ENCODE measurements at places on chromosomes 4 and X.

DNA sequence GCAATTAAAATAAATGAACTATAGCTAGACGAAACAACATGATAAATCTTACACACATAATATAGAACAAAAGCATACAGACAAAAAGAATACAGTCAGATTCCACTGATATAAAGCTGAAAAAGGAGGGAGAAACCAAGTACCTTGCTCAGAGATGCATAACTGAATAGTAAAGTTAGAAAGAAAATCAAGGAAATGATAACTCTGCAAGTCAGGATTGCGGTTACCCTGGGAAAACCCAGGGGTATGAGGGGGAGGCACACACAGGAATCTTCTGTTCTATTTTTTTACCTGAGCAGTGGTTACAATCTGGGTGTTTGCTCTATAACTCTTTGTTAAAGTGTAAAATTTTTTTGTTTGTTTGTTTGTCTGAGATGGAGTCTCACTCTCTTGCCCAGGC, 209.1 kb downstream of the CBR4 start:
- DNase-seq = no peak

DNA sequence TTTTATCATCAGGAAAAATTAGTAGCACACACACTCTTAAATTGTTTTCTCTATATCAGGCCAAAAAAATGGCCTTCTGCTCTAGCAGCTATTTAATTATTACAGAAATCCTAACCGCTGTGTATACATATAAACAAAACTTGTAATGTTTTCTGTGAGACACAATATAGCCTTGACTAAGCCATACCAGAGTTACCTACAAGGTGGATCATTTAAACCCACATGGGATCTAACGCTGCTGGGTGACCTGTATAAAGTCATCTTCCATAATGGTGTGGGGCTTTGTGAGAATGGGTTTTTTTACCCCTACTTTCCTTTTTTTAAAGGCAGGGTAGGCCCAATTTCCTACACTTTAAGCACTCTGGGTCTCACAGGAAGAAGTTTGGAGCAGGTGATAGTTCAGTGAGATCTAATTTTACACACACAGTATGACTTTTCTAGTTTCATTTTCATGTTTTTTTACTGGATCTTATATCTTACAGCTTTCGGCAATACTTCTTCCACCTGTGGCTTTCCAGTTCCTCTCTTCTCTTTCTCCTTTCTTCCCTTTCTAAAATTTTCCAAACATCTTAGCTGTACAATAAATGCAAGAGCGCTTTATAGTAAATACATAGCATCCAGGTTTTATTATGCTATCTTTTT, 66.9 kb upstream of the MMAA start:
- no peak for DNase-seq

- DNase-seq = no peak
These were observed 44.0 kb upstream of the EOLA2 start for GRCh38 chrX:149982310-149982709.

DNA sequence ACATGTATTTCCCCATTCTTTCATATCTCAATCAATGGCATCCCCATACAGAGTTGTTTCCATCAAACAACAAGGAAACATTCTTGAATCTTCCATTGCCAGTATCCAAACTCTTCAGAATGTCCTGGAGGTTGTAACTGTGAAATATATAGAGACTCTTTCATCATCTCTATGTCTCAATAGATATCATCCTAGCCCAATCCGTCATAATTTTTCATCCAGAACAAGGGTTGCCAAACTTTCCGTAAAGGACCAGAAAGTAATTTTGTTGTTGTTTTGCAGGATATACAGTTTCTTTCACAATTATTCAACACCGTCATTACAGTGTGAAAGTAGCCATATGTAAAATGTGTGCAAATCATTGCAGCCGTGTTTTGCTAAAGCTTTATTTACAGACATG, 15.2 kb upstream of the CXCL6 start:
- DNase-seq = no peak

- DNase-seq = no peak
These were observed 139.8 kb downstream of the BCOR start for GRCh38 chrX:39957816-39958566.

GRCh38 chrX:118552121-118552900, 56.7 kb downstream of the DOCK11 start:
- DNase-seq = no peak

DNA sequence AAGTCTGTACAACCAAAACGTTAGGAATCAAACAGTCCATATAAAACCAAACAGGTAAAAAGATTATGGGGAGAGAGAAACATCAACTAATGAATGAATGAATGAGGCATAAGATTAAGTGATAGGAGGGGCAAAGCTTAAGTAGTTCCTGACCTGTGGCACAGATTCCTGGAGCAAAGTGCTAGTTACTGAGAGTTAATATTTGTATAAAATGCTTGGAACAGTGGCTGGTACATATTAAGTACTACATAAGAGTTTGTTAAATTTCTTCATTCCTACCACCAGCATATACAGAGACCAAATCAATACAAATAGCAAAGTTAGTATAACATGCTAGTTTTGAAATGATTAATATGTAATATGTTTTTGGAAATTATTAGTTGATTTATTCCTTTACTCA, 363.7 kb downstream of the ADAM29 start:
- DNase-seq = no peak

GRCh38 chr4:87718217-87718835, 68.2 kb downstream of the DMP1 start:
- DNase-seq = no peak

- DNase-seq = no peak
These were observed 439.2 kb upstream of the FAM47C start for GRCh38 chrX:36568946-36569345.

GRCh38 chr4:111022758-111023157, 399.9 kb upstream of the PITX2 start:
- DNase-seq = no peak

GRCh38 chrX:140132937-140133336, 167.6 kb upstream of the CXorf66 start:
- no peak for DNase-seq

- DNase-seq = no peak
These were observed 251.0 kb downstream of the ANK2 start for GRCh38 chr4:113300471-113300928.

DNA sequence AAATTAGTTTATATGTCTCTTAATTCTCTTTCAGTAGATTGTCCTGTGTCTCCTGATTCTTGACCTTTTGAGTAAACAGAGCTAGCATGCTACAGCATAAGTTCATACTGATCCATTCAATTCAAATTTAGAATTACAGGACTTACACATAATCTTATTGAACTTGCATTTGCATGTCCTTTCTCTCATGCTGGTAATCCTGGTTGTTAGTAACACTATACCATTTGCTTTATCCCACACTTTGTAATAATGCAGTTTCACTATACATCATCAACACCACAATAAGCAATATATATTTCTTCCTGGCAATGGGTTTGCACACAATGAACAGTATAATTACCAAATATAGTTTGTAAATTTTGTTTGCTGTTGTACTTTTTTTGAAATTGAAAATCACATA, 937.2 kb upstream of the GRID2 start:
- no peak for DNase-seq

GRCh38 chr4:13328591-13328990, 155.5 kb downstream of the RAB28 start:
- DNase-seq = no peak

DNA sequence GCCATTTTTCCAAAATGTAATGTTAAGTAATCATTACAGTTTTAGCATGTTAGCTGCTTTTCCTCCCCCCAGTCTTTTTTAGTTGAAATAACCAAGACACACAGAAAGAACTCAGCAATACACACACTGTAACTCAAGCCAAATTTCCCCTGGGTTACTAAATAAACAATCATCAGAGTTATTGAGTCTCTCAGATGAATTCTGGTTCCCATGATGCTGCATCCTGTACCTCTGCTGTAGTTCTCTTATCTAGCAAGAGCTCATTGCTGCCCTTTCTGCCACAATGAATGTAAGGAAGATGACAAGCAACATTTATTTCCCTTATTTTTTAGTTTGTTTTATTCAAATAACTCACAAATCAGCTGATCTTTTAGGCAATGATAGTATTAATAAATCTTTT, 185.1 kb downstream of the ARHGAP6 start:
- no peak for DNase-seq

DNA sequence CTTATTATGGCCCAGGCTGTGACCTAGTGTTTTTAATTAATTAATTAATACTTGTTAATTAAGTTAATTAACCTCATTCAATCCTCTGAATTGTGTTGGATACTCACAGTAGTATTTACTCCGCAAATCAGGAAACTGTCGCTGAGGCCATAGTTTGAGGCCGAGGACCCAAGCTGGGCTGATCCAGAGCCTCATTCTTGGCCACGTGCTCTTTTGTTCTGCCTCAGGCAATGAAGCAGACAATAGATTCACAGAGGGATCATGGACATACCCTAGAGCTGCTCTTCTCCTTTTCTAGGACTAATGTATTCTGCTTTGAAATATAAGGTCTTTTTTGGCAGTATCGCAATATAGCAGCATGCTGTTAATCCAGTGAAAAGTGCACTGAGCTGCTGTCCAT, 24.0 kb upstream of the SNCA start:
- no peak for DNase-seq

DNA sequence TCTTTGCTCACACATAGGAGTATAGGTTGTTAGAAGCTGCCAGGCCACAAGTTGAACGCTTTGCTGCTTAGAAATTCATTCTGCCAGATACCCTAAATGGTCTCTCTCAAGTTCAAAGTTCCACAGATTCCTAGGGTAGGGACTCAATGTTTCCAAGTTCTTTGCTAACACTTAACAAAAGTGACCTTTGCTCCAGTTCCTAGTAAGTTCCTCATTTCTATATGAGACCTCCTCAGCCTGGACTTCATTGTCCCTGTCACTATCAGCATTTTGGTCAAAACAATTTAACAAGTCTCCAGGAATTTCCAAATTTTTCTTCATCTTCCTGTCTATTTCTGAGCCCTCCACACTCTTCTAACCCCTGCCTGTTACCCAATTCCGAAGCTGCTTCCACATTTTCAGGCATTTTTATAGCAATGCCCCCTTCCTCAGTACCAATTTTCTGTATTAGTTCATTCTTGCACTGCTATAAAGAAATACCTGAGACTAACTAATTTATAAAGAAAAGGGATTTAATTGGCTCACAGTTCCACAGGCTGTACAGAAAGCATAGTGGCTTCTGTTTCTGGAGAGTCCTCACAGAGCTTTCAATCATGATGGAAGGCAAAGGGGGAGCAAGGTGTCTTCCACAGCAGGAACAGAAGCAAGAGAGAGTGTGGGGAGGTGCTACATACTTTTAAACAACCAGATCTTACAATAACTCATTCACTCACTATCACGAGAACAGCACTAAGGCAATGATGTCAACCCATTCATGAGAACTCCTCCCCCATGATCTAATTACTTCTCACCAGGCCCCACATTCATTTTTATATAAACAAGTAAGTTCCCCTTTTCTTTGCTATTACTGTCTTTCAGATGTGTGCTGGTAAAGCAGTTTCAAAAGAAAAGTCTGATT, 11.5 kb upstream of the TLR1 start:
- no peak for DNase-seq

GRCh38 chr4:177489471-177490246, 47.4 kb upstream of the AGA start:
- DNase-seq = no peak

GRCh38 chrX:110145854-110146253, 142.9 kb downstream of the TMEM164 start:
- DNase-seq = peak; percentile 20

DNA sequence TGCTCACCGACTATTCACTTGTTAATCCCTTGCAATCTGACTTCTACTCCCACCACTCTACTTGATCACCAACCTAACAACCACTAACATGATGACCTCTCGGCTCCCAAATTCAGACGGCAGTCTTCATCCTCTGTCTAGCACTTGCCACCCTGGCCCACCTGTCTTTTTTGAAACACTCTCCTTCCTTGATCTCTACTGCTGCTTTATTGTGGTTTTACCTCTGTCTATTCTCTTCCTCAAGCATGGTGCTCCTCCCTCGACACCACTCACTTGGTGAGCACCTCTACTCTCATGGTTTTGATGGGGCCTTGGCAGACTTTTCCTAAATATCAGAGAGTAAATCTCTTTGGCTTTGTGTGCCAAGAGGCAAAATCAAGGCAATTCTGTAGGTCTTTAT, 21.7 kb upstream of the CXCR3 start:
- DNase-seq = peak; percentile 25

DNA sequence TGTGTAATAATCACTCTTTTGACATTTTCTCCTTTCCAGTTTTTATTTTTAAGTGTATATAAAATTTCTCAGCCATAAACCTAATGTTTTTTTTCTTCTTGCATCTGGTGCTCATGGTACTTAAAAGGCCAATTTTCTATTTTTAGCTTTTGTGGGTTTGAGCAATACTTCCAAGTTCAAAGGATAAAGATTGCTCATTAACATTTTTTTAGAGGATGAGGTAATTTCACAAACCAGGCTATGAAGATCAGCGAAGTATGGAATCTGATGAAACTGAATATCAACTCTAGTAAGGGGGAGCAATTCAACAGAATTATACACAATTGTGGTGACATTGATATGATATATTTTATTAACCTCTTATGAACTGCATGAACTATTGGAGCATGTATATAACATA, 25.8 kb upstream of the KLHL34 start:
- DNase-seq = no peak

DNA sequence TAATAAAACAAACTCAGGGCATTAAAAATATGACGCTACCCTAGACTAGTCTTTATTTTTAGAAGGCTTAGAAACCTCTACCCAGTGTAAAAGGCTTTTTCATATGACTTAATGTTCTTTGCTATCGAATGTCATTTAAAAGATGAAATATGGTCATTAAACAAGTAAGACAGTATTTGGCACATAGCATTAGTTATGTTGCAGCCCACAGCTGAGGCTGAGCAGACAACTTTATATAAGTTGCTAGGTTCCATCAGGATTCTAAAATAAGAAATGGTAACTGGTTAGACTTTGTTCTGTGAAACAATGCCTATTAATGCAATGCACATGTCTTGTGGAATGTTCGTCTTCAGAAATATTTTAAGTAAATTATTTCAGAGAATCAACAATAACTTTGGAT, 10.4 kb upstream of the PRSS12 start:
- no peak for DNase-seq

- DNase-seq = peak; percentile 9
These were observed 546 bp downstream of the ZRSR2 start for GRCh38 chrX:15790769-15791290.

DNA sequence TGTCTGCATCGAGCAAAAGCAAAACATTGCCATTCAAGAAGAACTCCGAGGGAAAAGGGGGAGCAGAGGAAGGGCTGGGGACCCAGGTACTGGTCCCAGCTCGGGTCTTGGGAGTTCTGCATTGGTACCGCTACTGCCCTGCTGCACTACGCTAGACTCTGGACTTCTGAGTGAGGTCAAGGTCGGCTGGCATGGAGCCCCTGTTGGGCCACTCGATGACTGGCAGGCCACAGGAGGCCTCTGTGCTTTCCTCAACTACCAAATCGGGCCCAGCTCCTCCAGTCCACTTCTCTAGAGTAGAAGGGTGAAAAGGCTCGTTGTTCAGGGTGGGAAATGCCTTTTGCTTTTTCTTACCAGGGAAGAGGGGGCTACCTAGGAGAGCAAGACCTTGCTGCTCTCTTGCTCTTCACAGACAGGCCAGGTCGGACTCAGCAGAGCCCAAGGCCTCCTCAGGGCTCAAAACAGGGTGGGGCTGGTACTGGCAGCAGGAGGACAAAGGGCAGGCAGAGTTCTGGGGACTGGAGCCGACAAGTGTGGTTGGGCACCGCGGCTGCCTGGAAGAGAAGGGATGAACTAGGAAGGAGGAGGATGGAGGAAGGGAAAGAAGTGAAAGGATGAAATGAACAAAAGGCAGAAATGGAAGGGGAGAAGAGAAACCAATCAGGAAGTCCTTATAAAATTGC, 8.9 kb upstream of the IRAK1 start:
- DNase-seq = no peak
